ENCODE measurements at places on chromosomes 7 and 10.
A peak's percentile ranks its signal among the peaks of the same experiment; 100 is the strongest.

- no peak for DNase-seq
Measured at GRCh38 chr10:46031648-46032532, 1.5 kb upstream of the NCOA4 start.

GRCh38 chr10:113843972-113844485, 9.9 kb downstream of the DCLRE1A start:
- DNase-seq: no peak

- peak; percentile 2 for DNase-seq
Measured at GRCh38 chr7:10412422-10413019, 561.2 kb upstream of the PHF14 start.

GRCh38 chr7:108079648-108080591, 50.2 kb downstream of the LAMB4 start:
- DNase-seq: peak; percentile 45

- no peak for DNase-seq
Measured at GRCh38 chr10:93849593-93849992, 44.2 kb upstream of the SLC35G1 start.

DNA sequence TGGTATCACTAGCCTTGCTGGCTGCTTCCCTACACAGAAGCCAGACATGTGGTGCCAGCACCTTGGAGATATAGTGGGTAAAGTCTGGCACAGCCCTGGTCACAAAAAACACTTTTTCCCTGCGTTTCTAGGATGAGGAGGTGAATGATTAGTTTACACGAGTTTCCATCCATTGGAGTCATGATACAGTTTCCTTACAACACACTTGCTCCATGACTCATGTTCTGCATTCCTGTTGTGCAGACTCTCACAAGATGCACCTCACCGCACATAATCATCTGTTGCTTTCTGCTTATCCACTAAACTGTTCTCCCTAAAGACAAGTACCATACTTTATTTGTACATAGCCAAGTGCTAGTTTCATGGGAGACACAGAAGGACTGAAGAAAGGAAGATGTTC, 747.1 kb upstream of the GALNT17 start:
- peak; percentile 25 for DNase-seq

- no peak for DNase-seq
Measured at GRCh38 chr10:62096256-62096933, 172.2 kb downstream of the RTKN2 start.

- DNase-seq: no peak
Measured at GRCh38 chr10:18620856-18621255, 30.5 kb downstream of the NSUN6 start.

GRCh38 chr7:2608921-2609411, 22.8 kb upstream of the TTYH3 start:
- peak; percentile 59 for DNase-seq

DNA sequence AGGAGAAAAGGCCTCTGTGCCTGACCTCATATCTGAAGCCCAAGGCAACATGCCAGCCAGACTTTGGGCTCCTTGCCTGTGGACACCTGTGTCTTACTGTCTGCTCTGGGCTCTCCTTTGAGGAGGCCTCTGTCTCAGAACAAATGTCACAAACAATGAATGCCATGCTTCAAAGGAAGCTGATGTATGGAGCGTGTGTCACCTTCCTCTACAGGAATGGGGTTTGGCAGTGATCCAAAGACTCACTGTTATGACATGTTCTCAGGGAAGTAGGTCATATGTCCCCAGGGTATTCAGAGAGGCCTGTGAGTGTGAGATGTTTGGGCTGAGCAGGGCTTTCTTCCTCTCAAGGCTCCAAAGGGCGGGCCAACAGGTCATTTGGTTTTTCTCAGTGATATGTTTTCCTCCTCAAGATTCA, 38.4 kb downstream of the PTPRE start:
- DNase-seq: peak; percentile 28

GRCh38 chr10:33335801-33336581, 1.5 kb upstream of the NRP1 start:
- DNase-seq: peak; percentile 74

- no peak for DNase-seq
Measured at GRCh38 chr7:12567015-12567414, 3.5 kb upstream of the SCIN start.

DNA sequence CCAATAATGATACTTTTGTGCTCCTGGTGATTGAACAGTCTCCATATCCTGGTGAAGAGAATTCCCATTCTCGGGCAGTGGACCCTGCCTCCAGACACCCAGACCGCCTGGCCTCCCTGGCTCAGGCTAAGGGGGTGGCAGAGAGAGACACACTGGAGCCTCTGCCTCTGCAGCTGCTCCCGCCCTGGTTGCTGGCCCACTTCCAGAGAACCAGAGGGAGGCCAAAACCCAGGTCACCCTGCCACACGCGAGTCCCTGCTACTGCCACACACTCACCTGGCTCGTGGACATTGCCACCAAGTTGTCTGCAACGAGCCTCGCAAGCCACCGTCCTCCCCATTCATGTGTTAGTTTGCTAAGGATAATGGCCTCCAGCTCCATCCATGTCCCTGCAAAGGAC, 221.8 kb downstream of the HPSE2 start:
- DNase-seq: no peak

DNA sequence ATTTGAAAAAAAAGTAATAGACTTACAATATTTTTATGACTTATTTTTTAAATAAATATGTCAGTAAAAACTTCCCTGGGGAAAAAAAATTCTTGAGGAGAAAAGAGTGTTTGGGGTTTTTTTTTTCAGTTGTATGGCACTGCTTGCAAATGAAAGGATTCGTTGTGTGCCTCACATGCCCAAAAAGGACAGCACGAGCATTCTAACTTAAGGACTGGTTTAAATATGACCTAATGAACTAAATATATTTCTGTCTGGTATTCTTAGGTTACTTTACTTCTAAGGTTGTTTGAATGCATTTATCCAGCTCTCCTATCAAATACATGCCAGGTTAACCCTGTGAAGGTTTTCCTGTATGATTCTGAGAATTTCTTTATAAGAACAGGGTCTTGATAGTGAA, 988 bp upstream of the CD36 start:
- DNase-seq: no peak

- no peak for DNase-seq
Measured at GRCh38 chr10:29921071-29921446, 138.3 kb downstream of the JCAD start.

DNA sequence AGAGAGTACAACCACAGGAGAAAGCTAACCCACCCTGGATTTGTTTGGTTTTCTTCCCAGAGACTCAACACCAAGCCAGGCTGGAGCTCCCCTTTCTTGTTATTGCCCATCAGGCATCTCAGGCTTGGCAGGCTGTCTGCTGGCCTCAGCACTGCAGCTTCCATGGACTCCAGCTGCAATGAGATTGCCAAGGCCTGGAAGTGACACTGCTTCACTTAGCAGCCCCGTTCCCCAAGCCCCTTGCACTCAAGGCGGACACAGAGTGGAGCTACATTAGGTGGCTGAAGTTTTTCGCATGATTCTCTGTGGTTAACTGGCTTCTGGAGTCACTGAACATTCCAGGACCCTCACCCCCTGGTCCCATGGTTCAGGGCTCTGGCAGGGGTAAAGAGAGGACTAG, 163.1 kb upstream of the GDF10 start:
- DNase-seq: no peak

- DNase-seq: no peak
Measured at GRCh38 chr7:43385856-43386255, 197.1 kb upstream of the STK17A start.

DNA sequence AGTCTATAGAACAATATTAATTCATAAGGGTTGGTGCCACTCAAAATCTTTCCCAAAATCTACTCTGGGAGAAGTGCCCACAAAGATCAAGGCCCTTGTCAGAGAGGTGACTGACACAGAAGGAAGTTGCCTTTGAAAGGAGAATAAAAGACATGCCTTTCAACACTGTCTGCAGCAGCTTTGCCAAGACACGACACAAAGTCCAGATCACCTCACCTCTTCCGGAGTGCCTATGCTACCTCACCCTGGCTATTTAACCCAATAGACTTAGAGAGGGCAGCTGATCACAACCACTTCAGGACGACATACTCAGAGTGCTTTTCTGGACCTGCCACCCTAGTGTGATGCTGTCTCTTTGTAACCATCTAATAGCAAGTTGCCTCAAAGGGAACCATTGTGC, 49.0 kb upstream of the YAE1 start:
- no peak for DNase-seq

GRCh38 chr10:129530581-129530980, 63.5 kb downstream of the MGMT start:
- DNase-seq: no peak

GRCh38 chr10:33134011-33134751, 176.2 kb upstream of the ITGB1 start:
- DNase-seq: no peak

GRCh38 chr10:114489521-114490310, 85.4 kb upstream of the AFAP1L2 start:
- no peak for DNase-seq

DNA sequence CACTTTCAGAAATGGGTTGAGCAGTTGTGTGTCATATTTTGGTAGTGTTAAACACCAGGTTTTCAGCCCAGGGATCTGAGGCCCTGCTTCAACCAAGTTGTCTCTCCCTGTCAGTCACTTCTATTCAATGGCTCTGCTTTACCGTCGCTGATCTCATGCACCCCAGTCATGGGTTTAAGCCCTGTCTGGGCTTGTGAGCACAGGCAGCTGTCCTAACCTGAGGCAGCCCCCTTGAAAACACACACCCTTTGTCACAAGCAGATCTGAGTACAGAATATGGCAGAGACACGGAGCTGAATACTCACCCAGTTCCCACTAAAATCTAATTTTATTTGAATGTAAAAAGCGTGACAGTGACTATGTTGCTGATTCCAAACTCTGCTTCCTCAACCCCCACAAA, 110.6 kb upstream of the GLI3 start:
- DNase-seq: no peak

DNA sequence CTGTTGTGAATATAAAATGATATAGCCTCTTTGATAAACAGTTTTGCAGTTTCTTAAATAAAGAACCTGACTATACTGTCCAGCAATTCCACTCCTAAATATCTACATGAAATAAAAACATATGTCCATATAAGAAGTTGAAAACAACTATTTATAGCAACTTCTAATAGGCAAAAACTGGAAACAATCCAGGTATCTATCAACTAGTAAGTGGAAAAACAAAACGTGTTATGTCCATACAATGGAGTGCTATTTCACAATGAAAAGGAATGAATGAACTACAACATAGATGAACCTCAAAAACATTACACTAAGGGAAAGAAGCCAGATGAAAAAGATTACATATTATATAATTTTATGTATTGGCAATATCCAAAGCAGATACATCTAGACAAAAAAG, 268.9 kb downstream of the CSTF2T start:
- DNase-seq: no peak

DNA sequence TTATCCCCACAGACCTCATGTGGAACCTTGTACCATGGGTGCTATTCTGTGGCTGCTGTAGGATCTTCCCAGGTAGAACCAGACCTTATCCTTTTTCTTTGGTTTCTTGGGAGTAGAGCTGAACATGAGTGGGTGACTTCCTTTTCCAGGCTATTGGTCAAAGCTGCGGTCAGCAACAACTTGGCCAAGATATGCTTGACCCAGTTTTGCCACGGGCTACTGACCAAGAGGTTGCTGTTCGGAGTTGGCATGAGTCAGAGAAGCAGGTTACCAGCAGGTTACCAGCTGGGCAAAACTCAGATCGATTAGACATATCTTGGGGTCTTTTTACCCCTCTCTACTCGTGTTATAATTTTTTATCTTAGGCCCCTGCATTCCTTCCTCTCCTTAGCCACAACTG, 36.7 kb upstream of the HDAC9 start:
- DNase-seq: peak; percentile 50

- no peak for DNase-seq
Measured at GRCh38 chr7:27948861-27949260, 208.9 kb downstream of the TAX1BP1 start.

Measured in H54 (cell line).